ENCODE measurements at places on chromosomes 3 and 15.

- no peak for DNase-seq
Measured at GRCh38 chr15:93523481-93523880, 434.5 kb upstream of the RGMA start.

DNA sequence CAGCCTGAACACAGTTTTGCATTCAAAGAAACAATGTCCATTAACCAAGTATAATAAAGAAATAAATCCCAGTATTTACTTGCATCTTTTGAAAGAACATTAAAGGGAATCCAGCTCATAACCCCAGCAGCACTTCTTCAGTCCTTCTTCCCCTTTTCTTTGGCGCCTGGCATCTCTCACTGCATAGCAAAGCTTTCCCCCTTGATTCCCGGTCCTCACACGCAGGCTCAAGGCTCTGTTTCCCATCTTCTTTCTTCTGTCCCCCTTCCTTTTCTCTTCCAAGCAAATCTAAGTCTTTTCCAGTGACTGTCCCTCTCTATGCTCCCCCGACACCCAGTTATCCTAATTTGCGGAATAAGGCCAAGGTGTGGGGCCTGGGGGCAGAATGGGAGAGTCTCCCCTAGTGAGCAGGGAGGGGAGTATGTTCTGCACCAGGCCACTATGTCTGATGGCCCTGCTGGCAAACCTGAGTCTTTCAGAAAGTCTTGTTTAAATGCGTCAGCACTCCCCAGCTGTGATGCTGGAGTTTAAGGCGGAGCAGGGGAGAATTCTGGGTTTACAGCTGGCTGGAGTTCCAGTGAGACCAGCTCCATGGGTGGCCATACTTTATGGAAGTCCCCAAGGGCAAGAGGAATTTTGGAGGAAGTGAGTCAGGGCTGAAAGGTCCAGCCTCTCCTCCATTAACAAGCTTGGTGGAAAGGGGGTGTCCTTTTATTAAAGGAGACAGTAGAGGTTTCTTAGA, 42.1 kb downstream of the GOLGA6A start:
- DNase-seq: no peak

DNA sequence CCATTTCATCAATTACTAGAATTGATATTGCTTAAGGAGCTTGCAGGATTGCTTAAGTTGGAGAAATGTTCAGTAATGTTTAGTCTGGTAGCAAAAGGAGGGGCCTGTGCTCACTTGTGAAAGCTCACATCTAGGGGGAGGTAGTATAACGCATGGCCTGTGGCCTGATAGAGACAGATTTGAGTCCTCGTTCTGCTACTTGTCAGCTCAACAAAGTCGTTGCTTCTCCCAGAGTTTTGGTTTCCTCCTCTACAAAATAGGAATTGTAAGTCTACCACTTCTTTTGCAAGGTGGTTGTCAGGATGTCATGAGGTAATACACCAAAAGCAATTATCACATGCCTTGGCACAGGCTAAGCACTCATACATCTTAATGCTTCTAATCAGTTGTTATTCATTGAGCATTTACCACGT, 1.3 kb downstream of the ST3GAL6 start:
- no peak for DNase-seq

DNA sequence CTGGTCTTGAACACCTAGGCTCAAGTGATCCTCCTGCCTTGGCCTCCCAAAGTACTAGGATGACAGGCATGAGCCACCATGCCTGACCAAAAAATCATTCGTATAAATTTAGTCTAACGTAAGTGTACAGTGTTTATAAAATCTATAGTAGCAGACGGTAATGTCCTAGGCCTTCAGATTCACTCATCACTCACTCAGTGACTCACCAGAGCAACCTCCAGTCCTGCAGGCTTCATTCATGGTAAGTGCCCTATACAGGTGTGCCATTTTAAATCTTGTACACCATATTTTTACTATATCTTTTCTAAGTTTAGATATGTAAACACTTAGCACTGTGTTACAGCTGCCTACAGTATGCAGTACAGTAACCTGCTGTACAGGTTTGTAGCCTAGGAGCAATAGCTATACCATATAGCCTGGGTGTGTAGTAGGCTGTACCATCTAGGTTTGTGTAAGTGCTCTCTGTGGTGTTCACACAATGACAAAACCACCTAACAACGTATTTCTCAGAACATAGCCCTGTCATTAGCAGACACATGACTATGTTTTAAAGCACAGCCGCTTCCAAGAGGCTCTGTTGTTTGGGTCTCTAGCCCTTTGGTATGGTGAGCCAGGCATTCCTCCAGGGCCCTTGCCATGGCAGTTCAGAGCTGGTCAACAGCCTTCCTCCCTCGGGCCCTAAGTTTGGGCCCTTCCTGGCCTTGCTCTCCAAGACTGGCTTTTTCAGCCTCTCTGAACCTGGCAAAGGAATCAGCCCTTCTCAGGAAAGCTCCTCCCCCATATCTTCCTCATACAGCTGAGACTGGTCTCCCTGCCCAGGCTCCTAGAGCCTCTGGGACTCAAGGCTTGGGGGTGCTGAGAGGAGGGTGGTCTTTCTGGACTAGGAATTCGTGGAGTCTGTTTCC, 1.9 kb upstream of the CCDC9B start:
- no peak for DNase-seq

DNA sequence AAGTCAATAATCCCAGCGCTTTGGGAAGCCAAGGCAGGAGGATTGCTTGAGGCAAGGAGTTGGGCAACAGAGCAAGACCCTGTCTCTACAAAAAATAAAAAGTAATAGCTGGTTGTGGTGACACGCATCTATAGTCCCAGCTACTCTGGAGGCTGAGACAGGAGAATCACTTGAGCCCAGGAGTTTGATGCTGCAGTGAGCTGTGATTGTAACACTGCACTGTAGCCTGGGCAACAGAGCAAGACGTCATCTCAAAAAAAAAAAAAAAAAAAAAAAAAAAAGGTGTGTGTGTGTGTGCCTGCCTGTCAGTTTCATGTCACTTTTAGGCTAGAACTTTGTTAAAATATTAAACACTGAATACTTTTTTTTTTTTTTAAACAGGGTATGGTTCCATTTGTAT, 28.4 kb downstream of the DNAJC19 start:
- no peak for DNase-seq

- DNase-seq: no peak
Measured at GRCh38 chr3:158827773-158828172, 25.9 kb downstream of the MFSD1 start.

- no peak for DNase-seq
Measured at GRCh38 chr3:156554515-156554841, 439 bp downstream of the SSR3 start.

DNA sequence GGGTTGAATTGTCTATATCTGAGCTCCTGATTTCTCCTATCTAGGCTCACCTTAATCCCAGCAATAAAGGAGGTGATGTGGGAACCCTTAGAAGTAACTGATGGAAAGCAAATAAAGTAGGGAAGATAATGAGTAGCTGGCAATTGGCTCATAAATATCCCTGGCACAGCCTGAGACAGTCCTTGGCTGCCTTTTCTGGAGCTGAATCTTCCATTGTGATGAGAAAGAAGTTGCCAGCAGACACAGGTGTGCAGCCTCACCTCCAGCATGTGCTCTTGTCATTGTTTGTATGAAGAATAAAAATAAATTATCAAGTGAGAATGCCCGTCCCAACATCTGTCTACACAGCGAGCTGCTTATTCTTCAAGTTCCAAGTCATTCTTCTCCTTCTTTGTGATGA, 53.2 kb upstream of the RASGRP1 start:
- DNase-seq: no peak

GRCh38 chr15:38411902-38412301, 42.0 kb upstream of the FAM98B start:
- DNase-seq: no peak

DNA sequence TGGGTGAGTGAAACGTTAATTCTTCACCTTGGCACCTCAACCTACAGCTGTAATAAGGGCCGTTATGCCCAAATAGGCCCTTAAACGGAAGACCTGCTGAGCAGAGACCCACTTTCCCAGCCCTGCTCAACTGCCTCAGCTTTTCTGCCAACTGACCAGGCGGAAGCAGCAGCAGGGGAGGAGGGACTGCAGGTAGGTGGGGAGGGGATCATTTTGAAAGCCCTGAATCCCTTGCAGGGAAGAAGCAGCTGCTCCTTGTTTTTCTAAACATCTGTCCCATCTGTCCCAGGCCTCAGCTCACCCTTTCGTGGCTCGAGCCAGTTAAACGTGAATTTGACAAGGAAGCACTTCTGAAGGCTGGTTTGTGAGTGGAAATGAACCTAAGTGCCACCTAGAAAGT, 978 bp upstream of the CMC1 start:
- no peak for DNase-seq

GRCh38 chr3:187737006-187737367, 8.3 kb downstream of the BCL6 start:
- no peak for DNase-seq

GRCh38 chr3:138935863-138936740, 10.8 kb downstream of the FOXL2 start:
- no peak for DNase-seq

GRCh38 chr3:162884373-162884772, 1387.8 kb downstream of the OTOL1 start:
- no peak for DNase-seq

DNA sequence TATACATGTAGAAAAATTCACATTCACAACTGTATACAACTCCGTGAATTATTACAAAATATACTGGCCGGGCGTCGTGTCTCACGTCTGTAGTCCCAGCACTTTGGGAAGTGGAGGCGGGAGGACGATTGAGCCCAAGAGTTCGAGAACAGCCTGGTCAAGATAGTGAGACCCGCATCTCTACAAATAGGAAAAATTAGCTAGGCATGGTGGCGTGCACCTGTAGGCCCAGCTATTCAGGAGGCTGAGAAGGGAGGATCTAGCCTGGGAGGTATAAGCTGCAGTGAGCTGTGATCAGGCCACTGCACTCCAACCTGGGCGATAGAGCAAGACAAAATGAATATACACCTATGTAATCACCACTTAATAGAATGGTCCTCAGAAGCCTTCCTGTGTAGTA, 1.3 kb downstream of the RAD51 start:
- DNase-seq: no peak

- DNase-seq: no peak
Measured at GRCh38 chr15:61227269-61227949, 1.7 kb downstream of the RORA start.

- DNase-seq: no peak
Measured at GRCh38 chr3:100260081-100260684, 609 bp upstream of the TBC1D23 start.

GRCh38 chr3:61031503-61031902, 219.7 kb downstream of the FHIT start:
- DNase-seq: no peak

- no peak for DNase-seq
Measured at GRCh38 chr3:35665390-35666055, 26.2 kb downstream of the ARPP21 start.

- no peak for DNase-seq
Measured at GRCh38 chr3:136366289-136366688, 116.1 kb downstream of the PCCB start.

GRCh38 chr3:14147617-14148016, 22.8 kb downstream of the TMEM43 start:
- no peak for DNase-seq

GRCh38 chr3:41424543-41425300, 225.4 kb downstream of the CTNNB1 start:
- no peak for DNase-seq

GRCh38 chr3:4984511-4984864, 5.3 kb downstream of the BHLHE40 start:
- no peak for DNase-seq

DNA sequence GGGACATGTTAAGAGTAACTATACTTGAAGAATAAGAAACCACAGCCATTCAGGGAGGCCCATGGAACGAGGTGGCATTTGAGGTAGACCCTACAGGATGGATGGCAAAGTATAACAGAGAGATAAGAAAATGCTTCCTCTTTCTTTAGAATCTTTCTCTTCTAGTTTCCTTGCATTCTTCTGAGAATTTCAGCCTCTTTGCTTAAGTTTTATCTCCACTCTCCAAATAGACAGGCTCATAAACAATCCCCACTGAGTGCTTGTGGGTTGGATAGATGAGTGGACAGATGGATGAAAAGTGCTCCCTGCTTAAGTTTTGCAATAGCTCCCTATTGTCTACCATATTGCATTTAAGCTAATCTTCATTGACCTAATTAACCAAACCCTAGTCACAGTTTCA, 103.7 kb downstream of the MEX3B start:
- DNase-seq: no peak

DNA sequence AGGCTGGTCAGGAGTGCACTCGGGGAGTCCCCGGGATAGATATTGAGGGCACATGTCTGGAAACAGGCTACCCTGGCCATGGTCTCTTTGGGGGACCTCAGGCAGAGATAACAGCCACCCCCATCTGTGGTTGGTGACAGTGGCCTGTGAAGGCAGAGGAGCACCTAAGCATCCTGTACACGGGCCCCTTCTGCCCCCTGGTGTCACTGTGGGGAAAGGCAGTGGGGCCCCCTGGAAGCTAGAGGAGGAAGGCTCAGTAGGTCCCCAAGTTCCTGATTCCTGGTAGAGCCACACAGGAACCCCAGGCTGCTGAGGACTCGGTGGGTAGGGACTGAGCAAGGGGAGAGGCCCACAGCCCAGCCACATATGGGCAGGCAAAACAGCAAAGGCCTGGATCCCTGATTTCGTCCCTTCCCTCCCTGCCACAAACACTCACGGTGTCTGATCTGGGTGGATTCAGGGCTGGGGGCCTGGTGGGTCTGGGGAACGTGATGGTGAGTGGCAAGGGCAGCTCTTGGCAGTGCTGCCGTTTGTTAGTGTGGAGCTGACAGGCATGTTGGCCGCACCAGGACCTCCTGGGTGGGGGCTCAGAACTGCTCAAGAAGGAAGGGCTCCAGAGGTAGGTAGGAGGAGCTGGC, 14.1 kb upstream of the CXCR6 start:
- no peak for DNase-seq

- DNase-seq: no peak
Measured at GRCh38 chr15:34657469-34658127, 74.1 kb upstream of the GOLGA8B start.

DNA sequence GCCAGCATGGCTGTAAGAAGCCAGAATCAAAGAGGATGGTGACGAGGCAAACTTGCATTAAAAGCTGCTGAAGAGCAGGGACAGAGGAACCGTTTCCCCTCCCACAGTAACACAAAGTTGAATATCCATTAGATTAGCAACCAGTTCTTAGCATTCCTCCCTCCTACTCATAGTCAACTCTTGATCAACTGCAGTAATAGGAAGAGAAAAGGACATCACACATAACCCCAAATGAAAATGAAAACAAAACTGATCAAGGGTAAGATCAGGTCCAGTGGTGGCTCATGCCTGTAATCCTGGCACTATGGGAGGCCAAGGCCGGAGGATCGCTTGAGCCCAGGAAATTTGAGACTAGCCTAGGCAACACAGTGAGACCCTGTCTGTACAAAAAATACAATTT, 165.2 kb downstream of the GREM1 start:
- DNase-seq: no peak

GRCh38 chr3:17077606-17078005, 192.9 kb downstream of the PLCL2 start:
- no peak for DNase-seq

GRCh38 chr3:111496894-111497559, 45.0 kb upstream of the CD96 start:
- DNase-seq: no peak

DNA sequence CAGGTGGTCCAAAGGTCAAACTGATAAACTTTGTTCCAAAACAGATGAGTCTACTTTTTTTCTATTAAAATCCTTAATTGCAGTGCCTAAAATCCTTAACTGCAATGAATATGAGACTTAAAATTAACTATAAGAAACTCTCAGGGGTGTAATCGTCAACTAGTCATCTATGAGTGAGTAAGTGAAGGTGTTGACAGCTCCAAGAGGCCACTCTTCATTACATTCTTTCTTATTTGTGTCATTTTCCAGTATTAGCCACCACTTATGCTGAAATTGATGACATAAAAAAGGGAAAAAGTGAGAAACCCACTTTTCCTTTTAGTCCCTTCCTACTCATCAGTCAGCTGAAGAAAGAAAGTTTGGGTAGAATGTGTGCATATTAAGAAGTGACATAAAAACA, 12.6 kb upstream of the NPAP1 start:
- DNase-seq: no peak

Measured in esophagus squamous epithelium (tissue), 5 donors.